ENCODE measurements at places on chromosomes 3 and 15.

- DNase-seq, result no peak
Observed at GRCh38 chr3:37338500-37338899, 164.1 kb upstream of the LRRFIP2 start.

DNA sequence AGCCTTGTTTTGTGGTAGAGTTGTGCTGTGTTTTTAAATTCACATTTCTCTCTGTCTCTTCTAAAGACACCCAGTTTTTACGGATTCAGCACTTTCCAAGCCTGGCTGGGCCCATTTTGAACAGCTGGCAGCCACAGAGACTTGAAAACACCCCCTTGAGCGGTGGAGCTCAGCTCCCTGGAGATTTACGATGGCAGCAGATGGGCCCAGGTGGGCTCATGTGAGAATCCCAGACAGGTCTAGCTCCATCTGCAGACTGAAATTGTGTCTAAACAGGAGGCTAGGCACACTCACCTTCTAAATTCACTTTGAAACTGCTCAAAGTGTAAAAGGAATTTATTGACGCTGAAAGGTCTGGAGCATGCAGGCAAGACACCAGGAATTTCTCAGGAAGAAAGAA is 232.0 kb upstream of the HES1 start:
- no peak for DNase-seq

GRCh38 chr3:197482001-197482400 is 73.8 kb downstream of the BDH1 start:
- no peak for DNase-seq

- no peak for DNase-seq
Observed at GRCh38 chr3:104286645-104287044, 1080.1 kb upstream of the ALCAM start.

- DNase-seq, result no peak
Observed at GRCh38 chr3:72636969-72637597, 211.2 kb downstream of the SHQ1 start.
